Left lobe of liver (tissue), 2 donors: ENCODE measurements at places on chromosomes 11 and 22. TPM values are rescaled to one million over a fixed set of nuclear protein-coding genes. Genes with fewer than 3 reads are reported as not detected.

DNA sequence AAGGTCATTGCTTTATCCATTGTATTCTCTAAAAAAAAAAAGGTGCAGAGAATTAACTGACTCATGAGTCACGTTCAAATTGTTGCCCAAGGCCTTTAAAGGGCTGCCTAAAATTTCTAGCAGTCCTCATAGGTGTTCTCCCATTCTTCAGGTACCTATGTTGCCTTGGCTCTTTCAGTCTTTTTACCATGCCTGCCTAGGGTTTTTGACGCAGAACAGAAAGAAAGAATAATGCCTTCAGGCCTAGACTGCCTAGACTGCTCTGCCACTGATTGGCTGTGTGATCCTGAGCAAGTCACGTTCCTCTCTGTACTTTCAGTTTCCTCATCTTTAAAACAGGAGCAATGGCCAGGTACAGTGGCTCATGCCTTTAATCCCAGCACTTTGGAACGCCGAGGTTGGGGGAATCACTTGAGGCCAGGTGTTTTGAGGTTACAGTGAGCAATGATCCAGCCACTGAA lies 21.5 kb downstream of the CTSC start:
- DNase-seq = no peak

- peak; percentile 79 for DNase-seq
Observed at GRCh38 chr11:12888525-12889158, 120.5 kb upstream of the RASSF10 start.

DNA sequence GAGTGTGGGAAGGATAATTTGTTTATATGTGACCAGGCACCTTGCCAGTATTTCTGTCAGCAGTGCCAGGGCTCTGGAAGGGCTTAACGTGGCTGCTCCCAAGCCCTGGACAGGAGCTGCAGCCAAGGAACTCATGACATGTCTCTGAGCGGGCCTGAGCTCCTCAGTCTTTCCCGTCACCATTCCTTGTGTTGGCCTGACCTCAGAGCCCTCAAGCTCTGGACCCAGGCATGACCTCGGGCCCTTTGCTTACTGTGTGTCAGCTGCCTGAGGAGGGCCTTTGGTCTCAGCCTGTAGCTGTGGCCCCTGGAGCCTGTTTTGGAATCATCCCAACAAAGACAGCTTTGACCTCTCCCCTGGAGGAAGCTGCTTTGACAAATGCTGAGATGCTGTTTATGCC lies 264.1 kb upstream of the PLET1 start:
- DNase-seq = no peak

Gene CRACR2B
- 3.5 TPM for total RNA-seq

- no peak for DNase-seq
Observed at GRCh38 chr11:41978945-41979344, 519.5 kb upstream of the LRRC4C start.

DNA sequence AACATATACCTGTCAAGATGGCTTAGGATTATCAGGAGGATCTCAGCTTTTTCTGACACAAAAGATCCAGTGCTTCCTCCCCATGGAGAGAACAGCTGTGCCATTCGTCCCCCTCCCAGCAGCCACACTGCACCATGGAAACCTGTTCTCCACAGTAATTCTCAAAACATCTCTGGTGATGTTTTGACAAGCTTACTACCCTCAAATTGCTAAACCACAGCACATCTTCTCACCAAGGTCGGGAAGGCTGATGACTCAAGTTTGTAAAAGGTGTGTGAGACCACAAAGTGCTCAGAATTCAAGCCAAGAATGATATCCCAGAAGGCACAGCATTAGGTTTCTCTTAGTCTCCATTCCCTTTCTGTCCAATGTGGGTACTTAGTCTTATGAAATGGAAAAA lies 3.9 kb upstream of the RAB38 start:
- DNase-seq = no peak

Gene MOV10L1
- not detected for total RNA-seq

DNA sequence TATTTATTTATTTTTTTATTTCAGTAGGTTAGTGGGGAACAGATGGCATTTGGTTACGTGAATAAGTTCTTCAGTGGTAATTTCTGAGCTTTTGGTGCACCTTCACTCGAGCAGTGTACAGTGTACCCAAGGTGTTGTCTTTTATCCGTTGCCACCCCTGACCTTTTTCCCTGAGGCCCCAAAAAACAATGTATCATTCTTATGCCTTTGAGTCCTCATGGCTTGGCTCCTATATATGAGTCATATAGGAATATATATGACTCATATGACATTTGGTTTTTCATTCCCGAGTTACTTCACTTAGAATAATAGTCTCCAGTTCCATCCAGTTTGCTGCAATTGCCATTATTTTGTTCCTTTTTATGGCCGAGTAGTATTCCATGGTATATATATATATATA lies 763.9 kb downstream of the NTM start:
- no peak for DNase-seq
